ENCODE measurements at places on chromosomes 13 and 19.

DNA sequence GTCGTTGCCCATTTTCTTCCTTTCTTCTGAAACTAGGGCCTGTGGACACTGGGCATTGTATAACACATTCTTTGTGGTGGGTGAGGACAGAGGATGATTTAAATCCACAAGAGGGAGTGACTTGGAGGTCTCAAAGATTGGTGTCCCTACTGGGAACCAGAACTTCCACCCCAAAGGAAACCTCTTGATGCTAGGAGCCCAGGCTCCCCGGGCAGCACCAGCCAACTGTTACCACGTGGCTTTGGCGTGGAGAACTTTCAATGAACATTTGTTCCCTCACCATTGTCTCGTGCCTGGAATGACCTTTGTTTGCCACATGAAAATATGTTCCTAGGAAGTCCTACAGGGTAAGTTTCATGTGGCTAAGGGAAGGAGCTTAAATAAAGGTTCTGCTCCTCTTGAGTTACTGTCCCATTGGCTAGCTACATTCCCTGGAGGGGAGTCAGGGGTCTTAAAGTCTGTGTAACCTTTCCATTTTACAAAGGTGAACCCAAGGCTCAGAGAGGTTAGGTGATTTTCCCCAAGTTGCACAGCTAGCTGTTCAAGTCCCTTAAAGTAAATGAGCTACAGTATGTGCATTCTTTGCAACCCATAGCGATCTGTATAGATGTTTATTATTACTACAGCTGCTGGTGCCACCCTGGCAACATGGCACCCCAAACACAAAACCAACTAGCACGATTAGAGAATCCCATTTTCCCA lies 5.0 kb upstream of the CDX2 start:
- DNase-seq = no peak

DNA sequence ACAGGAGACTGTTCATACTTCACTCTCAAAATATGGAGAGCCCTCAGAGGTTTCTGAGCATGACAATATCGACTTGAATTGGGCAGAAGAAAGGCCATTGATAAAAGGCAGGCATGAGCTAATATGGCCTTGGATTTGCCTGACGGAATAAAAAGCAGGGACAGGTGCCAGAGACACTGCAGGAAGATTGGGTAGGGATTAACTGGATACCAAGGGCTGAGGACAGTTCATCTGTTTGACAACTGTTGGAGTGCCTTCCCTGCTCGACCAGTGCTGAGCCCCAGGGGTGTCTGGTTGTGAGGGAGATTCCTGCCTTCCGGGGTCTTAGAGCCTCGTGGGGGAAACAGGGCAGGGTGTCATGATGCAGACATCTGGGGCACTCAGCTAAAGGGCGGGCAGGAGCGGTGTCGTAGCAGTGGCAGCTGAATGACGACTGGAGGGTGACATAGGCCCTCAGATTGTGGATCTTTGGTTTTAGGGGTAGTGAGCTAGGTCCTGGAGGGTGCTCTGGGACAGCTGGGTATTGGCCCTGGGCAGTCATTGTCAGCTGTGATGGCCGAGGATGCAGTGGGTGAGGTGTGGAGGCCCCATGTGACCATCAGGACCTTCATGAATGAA lies 12.3 kb downstream of the GATAD2A start:
- no peak for DNase-seq

DNA sequence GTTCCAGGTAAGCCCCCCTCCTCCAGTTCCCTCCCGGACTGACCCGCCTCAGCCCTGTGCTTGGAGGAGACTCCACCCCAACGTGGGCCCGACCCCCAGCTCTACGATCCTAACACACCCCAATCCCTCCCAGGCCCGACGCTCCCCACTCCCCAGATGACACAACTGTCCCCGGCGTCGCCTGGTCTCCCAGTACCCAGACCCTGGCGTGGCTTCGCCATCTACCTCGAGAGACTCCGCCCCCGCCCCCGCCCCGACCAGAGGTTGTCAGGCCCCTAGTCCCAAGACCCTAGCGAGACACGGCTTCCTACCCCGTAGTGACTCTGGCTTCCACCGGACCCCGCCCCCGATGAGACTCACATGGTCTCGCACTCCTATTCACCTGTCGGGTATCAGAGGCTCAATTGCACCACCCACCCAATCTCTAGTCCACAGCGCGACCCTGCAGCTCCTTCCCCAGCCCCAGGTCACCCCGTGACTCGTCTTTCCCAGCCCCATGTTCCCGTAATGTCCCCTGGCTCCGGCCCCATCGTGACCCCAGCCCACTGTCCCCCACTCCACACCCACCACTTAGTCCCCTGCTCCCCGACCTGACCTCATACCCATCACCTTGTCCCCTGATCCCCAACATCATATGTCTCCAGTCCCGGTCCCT lies 2.9 kb downstream of the CD37 start:
- DNase-seq = no peak

- DNase-seq = peak; percentile 80
Observed at GRCh38 chr19:4139614-4140236, 13.7 kb upstream of the CREB3L3 start.

DNA sequence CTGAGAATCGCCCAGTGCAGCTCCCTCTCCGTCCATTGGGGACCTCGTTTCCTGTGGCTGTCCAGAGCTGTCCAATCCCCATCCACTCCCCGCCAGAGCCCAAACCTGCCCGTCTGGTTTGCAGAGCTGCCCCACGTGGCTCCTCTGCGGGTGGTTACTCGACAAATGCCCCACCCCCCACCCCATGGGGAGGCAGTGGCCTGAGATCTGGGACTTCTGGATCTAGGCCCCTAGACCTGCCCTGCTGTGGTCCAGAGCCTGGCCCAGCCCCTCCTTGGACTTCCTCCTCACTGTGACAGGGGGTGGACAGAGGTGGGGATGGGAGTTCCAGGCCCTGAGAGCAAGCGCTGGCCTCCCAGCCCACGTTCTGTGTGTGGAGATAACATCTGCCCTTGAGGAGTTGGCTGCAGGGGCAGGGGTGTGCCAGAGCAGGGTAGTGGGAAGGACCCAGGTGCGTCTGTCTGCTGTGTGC lies 29.1 kb downstream of the PAK4 start:
- no peak for DNase-seq

DNA sequence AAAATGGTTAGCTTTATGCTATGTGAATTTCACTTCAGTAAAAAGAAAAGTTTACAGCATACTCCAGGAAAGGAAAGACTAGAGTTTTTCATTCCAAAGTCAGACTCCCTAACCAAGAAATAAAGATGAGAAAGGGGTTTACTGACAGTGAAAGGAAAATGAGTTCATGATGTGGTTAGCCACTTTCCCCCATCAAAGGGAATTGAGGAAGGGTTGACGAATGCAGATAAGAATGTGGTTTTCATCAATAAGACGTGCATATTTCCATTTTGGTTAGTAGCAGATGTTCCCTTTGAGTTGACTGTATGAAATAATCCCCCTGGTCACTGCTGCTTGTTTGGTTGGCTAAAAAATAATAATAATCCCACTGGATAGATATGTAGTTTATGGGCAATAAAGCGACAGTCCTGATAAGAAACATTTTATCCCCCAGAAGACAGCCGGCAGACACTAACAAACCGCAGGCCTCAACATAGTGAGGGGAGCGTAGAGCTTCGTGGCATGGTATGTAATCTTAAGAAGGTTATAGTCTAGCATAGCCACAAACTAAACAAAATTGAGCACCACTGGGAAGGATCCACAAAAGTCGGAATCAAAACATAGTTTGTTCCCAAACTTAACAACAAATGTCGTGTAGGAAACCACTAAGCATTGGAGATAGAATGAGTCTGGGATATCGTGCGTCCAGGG lies 114.8 kb downstream of the COL4A2 start:
- no peak for DNase-seq

- DNase-seq = no peak
Observed at GRCh38 chr13:106417467-106418110, 117.9 kb downstream of the EFNB2 start.

DNA sequence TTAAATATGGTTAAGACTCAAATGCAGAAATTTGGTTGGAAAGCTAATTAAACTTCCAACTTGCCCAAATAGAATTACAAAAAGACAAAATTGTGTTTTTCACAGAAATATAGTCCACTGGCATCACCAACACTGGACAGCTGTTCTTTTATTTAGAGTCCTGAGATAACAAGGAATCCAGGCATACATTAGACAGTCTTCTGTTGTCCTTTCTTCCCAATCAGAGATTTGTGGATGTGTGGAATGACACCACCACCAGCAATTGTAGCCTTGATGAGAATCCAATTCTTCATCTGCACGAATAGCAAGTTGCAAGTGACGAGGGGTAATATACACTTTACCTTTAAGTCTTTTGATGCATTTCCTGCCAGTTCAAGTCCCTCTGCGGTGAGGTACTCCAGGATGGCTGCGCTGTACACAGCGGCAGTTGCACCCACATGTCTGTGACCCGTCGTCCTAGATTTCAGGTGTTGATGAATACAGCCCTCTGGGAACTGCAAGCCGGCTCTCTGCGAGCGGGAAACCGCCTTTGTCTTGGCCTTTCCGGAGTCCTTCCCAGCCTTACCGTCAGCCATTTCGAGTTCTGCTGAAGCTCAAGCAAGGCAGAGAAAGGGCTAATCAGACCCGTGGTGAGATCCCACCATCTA lies 14.7 kb downstream of the UBAC2 start:
- DNase-seq = peak; percentile 15

DNA sequence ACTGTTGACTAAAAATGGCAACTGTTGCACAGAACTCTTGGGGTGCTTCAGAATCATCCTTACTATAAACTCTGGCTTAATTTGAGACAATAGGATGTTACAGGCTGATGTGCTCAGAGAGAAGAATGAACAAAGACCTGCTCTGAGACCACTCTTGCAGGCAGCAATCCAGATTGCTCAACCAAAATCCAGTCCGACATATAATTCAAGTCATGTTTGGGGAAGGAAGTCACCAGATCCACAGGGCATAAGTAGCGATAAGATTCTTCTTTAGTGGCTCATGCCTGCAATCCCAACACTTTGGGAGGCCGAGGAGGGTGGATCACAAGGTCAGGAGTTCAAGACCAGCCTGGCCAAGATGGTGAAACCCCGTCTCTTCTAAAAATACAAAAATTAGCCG lies 20.6 kb downstream of the MTMR6 start:
- DNase-seq = no peak

- peak; percentile 36 for DNase-seq
Observed at GRCh38 chr13:51614350-51614786, 30.1 kb downstream of the WDFY2 start.

GRCh38 chr13:42832341-42833096 lies 51.1 kb downstream of the FAM216B start:
- DNase-seq = peak; percentile 1

DNA sequence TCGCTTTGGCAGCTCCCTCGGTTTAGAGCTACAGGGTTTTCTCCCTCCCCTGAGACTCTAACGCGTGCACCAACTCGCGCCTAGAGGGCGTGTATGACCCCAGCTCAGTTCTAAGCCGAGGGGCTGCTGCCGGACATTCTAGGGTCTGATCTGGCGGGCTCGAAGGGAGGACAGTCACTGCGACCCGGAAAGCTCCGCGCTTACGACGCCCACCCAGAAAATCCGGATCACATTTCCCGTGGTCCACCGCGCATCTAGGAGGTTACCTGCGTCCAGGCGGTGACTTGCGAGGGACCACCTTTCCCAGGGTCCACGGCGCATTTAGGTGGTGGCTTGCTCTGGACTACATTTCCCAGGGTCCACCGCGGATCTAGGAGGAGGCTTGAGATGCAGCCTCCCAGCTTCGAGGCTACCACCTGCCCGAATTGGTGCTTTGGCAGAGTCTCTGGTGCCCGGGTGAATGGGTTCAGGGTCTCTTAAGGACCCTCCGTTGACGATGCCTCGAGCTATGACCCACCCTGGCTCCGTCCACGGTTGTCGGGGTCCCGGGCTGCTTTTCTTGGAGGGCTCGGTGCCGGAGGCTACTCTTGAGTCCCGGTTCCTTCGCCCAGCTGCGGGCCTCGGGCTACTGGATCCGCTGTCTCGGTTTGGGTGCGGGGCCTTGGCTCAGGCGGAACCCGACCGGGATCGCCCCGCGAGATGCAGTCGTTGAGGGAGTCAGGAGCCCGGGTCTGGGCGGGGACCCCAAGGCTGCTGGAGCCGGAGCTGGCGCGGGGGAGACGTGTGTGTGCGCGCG lies 30.5 kb downstream of the ZNF146 start:
- no peak for DNase-seq

DNA sequence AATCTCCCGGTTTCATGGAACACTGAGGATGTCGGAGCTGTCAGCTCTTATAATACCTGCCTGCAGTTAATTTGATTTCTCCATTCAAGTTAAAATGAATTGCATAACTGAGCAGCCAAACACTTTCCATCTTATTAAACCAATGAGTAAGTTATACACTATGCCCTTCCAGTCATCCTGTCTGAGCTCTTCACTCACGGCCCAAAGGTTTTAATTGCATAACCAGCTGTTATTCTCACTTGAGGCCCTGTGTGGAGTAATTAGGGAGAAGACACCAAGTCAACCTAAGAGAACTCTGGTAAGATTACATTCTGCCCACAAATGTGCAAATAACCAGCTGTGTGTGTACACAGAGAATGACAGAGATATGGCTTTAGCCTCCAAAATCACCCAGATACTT lies 303.5 kb downstream of the TBC1D4 start:
- no peak for DNase-seq

DNA sequence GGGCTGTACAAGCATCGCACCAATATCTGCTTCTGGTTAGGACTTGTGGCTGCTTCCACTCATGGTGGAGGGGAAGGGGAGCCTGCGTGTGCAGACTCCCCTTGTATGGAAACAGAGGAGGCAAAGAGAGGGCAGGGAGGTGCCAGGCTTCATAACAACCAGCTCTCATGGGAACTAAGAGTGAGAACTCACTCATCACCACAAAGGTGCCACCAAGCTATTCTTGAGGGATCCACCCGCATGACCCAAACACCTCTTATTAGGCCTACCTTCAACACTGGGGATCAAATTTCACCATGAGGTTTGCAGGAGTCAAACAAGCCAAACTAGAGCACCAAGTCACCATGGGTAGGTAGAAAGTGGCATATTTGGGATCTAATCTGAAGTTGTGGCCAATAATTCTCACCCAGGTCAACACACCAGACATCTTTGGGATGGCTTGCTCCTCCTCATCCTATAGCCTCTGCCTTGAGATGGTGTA lies 46.4 kb downstream of the RUBCNL start:
- DNase-seq = no peak

- DNase-seq = no peak
Observed at GRCh38 chr13:45456196-45456972, 8.4 kb upstream of the COG3 start.

DNA sequence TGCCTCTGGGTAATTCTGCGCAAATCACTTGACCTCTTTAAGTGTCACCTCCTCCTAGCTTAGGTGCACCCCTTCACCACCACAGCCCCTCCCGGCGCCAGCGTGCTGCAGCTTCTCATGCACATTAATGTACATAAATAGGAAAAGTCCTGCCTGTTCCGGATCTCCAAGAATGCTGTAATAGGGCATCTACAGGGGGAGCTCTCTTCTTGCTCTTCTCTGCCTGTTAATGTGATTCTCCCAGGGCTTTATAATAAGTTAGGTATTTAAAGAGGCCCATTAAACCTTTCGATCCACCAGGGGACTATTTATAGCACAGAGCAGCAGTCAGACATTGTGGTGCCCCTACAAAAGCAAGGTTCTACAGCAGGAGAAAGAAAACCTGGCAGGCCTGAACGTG lies 35.3 kb downstream of the SOX1 start:
- DNase-seq = peak; percentile 66

- DNase-seq = no peak
Observed at GRCh38 chr19:2282062-2282861, at the start of gene PEAK3. TSS of gene PEAK3 (minus strand) at chr19:2282175. CDS start at chr19:2280931, 1,244 bp downstream.
